ENCODE measurements at places on chromosomes 16 and 17.

DNA sequence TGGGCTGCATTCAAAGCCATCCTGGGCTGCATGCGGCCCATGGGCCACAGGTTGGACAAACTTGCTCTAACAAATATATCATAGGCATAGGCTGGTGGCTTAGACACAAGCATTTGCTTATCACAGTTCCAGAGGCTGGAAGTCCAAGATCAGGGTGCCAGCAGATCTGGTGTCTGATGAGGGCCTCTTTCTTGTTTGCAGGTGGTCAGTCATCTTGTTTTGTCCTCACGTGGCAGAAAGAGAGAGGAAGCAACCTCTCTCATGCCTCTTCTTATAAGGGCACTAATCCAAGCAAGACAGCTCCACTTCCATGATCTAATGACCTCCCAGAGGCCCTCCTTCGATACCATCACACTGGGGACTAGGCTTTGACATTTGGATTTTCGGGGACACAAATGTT lies 238.7 kb upstream of the TNRC6C start:
- no peak for DNase-seq

GRCh38 chr16:2770057-2770951 lies 6.8 kb downstream of the ELOB start:
- no peak for DNase-seq

DNA sequence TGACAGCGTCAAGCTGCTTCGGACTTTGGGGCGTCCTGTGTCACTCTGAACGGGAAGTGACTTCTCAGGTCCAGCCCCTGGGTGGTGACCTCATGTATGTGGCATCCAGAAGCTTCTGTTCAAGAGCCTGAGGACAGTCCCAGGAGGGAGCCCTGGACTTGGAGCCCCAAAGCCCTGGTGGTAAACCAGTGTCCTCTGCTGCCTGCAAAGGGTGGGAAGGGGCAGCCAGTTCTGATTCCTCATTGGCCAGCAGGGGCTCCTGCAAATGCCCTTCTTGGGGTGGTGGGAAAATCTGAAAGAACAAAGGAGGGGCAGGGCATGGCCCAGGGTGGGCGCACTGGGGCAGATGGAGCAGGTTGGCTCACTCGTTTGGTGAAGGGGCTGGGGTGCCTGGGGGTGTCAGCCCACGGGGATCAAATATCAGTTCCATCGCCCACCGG lies 1.6 kb downstream of the OSGIN1 start:
- DNase-seq: no peak

GRCh38 chr17:12547831-12548230 lies 117.9 kb upstream of the MYOCD start:
- peak; percentile 55 for DNase-seq

DNA sequence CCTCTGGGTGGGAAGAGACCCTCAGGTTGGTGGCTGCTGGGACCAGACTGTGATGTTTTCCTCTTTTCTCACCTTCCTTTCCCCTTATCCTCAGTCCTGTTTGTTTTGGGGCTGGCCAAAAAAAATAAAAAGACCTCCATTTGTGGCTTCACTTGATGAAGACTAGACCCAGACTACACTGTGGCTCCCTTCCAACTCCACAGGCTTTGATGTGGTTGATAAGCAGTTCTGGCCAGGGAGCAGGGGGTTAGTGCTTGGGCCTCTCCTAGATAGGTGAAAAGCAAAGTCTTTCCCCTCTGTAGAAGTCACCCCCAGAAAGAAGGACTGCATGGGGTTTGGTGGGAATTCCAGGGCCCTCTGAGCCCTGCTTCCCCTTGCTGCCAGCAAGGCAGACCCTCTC lies 11.2 kb upstream of the ADAM11 start:
- DNase-seq: no peak

DNA sequence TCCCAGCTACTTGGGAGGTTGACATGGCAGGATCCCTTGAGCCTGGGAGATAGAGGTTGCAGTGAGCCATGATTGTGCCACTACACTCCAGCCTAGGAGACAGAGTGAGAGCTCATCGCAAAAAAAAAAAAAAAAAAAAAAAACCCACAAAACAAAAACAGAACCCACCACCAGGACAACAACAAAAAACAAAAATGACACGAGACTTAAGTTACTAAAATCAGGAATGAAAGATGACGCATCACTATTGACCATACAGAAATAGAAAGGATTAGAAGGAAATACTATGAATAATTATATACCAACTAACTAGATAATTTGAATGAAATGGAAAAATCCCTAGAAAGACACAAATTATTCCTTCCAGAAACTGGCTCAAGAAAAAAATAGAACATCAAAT lies 432.4 kb upstream of the PMFBP1 start:
- no peak for DNase-seq

GRCh38 chr17:72597354-72598087 lies 476.7 kb downstream of the SOX9 start:
- no peak for DNase-seq

DNA sequence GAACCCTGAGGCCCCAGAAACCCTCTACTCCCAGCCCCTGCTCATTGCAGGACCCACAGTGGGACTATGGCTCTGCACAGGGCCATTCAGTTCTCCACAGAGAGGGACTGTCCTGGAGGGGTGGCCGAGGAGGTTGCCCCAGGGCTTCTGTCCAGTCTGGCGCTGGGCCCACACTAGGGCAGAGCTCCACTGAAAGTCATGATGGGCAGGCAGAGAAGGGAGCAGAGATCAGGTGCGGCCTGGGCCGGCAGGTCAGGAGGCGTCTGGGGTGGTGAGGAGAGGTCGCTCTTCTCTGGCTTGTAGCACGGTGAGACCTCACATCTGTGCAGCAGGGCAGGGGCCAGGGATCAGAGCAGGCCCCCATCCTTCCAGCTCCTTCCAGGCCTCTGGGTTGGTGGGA lies 13.0 kb upstream of the PIK3R6 start:
- DNase-seq: no peak

DNA sequence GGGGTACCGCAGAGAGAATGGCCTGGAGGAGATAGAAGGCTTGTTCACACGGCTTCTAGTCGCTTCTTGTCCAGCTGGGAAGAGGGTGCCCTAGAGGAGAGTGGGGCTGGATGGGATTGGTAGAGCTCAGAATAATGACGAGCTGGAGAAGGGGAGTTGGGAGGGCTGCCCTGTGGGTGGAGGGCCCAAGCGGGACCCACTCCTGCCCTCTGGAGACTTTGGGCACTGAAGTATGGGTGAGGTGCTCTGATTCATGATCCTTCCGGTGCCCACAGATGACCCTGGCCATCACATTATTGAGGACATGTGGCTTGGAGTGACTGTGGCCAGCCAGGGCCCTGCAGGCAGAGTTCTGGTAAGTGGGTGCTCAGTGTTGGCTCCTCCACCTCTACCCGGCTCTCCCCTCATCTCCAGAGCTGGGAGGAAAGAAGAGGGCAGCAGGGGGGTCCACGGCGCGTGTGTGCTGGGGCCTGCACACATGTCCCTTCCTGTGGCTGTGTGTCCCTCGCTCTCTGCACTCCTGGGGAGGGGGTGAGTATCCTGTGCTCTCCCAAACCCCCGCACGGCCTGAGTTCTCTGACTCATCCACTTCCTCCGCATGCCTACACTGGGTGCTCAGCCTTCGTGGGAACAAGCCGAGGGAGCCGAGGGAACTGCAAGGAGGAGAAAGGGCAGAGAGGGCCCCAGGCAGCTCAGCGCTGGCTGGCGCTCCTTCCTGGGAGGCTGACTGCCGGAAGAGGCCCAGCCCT lies 8.5 kb downstream of the ITGA3 start:
- peak; percentile 82 for DNase-seq

- no peak for DNase-seq
Measured at GRCh38 chr17:16197276-16197675, 18.1 kb downstream of the NCOR1 start.

DNA sequence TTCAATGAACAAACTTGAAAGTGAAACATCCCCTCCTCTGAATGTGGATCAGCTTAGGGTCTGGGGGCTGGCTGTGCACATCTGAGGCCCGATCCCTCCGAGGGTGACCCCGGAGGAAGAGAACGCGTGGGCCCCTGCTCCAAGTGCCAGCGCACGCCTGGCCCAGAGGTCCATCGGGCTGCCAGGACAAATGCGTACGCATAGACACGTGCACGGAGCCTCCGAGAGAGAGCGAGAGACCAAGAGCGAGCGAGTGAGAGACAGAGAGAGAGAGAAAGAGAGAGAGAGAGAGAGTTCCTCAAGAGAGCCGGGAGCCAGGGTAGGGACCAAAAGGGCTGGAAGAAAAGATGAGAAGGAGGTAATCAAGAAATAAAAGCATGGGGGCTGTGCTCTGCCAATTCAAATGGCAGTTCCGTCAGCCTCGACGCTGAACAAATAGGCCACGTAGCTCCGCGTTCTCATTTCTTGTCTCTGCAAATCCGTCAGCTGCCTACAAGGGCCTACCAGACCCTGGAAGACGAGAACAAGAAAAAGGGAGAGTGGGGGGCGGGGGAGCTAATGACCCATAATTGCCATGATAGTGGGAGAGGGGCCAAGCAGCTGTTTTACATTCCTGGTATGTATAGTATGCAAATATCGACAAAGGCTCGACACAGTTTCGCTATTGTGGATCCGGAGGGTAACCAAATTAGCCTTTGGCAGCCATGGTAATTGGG lies 435.3 kb upstream of the ZFHX3 start:
- no peak for DNase-seq

DNA sequence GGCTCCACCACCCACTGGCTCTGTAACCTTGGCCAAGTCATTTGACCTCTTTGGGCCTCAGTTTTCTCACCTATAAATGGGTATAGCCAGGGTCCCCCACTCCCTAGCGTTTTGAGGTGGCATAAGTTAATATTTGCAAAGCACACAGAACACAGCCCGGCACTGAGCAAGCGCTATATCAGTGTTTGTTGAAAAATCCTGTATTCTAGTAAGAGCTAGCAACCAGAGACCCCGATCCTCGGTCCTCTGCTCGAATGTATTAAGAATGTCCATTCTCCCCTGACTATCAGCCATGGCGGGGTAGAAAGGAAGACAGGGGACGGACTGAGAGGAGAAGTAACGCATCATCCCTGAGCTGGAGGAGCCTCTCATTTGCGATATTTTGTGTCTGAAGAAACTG lies 131.2 kb downstream of the IRF8 start:
- no peak for DNase-seq

GRCh38 chr16:57411362-57411976 lies 6.9 kb downstream of the CCL17 start:
- DNase-seq: no peak

- DNase-seq: no peak
Measured at GRCh38 chr16:52174168-52174567, 372.8 kb downstream of the TOX3 start.

GRCh38 chr16:19102187-19102872 lies 11.4 kb upstream of the ITPRIPL2 start:
- no peak for DNase-seq

- no peak for DNase-seq
Measured at GRCh38 chr16:89779909-89780305, 36.5 kb downstream of the FANCA start.

DNA sequence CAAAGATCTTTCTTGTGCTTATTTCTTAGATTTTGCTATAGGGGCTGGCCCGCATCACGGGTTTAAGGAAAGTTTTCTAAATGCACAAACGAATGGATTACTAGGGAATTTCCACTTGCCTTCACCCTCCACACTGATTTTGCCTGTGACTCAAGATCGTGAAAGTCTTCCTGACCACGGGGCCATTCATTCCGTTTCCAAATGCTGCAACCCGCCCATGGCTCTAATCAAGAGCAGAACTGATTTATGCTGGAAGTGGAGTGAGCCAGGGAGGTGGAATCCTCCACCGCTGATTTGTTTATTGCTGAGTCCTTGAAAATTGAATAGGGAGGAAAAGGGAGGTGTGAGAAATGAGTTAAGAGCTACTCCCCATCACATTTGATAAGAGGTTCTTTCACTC lies 52.4 kb downstream of the CA10 start:
- DNase-seq: no peak

- no peak for DNase-seq
Measured at GRCh38 chr17:83190004-83190385, 110.6 kb downstream of the METRNL start.

GRCh38 chr16:57530104-57530521 lies 6.3 kb downstream of the CCDC102A start:
- peak; percentile 31 for DNase-seq

GRCh38 chr17:69560987-69561441 lies 146.5 kb downstream of the MAP2K6 start:
- DNase-seq: no peak

DNA sequence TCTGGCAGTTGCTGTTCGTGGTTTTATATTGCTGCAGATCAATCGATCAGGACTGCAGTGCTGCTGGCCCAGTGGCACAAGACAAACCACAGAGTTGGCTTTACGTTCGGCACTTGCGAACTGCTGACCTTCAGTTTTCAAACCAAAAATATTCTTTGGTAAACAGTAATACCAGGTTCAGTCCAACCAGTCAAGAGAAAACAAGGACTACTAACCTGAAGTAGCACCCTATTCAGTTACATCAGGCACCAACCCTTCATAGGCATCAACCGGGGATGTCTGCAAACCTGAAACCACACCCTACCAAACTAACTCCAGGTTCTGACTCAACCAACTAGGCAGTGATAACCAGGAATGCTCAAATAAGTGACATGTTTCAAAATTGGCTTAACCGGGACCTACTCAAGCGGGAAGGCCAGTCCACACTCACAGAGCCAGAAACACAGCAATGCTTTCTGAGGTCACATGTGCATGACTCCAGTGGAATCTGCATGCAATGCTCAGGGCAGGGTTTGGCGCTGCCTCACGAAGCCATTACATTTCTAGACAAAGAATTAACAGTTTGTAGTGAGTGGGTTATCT lies 91.1 kb downstream of the SMG6 start:
- DNase-seq: no peak

DNA sequence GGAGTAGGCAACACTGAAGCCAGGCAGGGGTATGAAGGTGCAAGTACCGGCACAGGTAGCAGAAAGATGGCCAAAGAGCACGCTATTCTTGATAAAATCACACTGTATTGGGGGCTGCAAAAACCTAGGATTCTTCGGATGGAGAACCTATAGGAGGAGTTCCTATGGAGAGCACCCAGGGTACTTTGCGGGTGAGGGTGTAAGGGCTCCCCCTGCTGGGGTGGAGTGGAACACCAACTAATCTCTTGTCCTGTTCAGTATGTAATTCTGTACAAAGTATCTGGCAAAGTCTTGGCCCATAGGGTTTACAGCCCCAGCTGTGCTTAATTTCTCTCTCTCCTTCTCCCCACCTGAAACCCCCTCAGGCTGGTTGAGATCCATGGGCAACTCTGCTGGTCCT lies 393.1 kb upstream of the ASIC2 start:
- no peak for DNase-seq

DNA sequence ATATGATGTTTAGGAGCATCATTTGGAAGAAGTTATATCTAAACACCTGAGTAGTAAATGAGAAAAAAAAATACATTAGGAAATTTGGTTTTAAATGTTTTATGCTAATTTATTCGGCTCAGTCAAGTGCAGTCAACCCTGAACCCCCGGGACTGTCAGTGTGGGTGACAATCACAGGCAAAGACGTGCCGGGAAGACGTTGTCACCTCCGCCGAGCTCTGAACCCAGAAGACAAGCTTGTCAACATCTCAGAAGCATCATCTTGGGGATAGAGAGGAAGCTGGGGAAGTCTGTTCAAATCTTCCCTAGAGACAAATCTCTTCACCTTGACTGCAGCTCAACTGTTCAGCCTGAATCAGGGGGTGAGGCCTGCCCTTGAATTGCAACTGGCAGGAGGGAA lies 159.7 kb downstream of the RBFOX3 start:
- DNase-seq: no peak
